ENCODE measurements at places on chromosomes 5 and 9.

- no peak for DNase-seq
Observed at GRCh38 chr9:71767163-71767775, 1.0 kb downstream of the CEMIP2 start.

GRCh38 chr9:26296910-26297572 is 595.6 kb downstream of the CAAP1 start:
- DNase-seq: no peak

- no peak for DNase-seq
Observed at GRCh38 chr9:104980039-104980654, 52.2 kb upstream of the ABCA1 start.

GRCh38 chr5:14238272-14238671 is 95.1 kb downstream of the TRIO start:
- DNase-seq: no peak

GRCh38 chr9:133375116-133375723 is 640 bp downstream of the SURF4 start:
- DNase-seq: no peak

GRCh38 chr9:112430006-112430522 is 50.2 kb downstream of the HSDL2 start:
- no peak for DNase-seq

- no peak for DNase-seq
Observed at GRCh38 chr5:151078490-151079262, 2.2 kb downstream of the TNIP1 start.

GRCh38 chr9:27664121-27664779 is 91.0 kb upstream of the C9orf72 start:
- no peak for DNase-seq

DNA sequence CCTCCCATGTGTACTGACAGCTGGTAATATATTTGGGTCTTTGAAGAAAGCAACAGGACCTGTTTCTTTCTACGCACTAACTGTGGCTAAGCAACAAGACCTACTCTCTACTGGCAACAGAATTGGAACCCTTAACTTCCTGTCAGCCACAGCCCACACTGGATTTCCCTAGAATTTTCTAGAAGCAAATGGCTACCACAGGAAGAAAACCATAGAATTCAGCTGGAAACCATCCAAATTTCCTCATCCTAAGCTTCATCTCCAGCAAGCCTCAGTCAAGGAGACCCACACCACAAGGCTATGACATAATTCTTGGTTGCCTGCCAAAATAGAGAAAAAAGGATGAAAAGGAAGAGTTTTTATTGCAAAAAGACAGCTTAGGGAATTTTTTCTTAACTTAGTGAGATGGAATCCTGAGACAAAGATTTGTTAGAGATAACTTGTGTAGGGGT is 171.8 kb upstream of the TNC start:
- no peak for DNase-seq

DNA sequence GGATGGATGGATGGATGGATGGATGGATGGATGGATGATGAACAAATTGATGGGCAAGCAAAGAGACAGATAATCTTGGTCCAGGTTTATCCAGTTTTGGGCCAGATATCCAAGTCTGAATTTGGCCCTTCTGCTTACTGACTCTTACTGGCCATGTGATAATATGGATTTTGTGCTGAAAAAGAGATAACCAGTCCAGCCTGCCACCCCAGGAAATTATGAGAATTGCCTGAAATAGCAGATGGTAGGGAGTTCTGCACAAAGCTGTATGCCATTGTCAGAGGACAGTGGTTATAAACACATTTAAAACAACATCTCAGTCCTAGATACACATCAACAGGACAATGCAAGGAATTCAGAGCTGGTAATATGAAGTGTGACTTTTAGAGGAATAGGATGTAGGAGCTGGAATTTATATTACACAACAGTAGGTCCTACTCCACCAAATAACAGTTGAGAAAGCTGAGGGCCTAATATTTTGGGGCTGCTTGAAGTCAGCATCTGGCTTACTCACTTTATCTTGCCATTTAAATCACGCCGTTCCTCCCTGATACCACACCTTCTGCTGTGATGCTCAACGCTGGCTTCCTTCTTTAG is 9.0 kb upstream of the FAT2 start:
- DNase-seq: no peak

- DNase-seq: no peak
Observed at GRCh38 chr9:35696520-35697215, 6.9 kb upstream of the TPM2 start.

- no peak for DNase-seq
Observed at GRCh38 chr5:1757511-1757910, 42.1 kb downstream of the MRPL36 start.

GRCh38 chr9:136015656-136016571 is 54.7 kb upstream of the UBAC1 start:
- no peak for DNase-seq

DNA sequence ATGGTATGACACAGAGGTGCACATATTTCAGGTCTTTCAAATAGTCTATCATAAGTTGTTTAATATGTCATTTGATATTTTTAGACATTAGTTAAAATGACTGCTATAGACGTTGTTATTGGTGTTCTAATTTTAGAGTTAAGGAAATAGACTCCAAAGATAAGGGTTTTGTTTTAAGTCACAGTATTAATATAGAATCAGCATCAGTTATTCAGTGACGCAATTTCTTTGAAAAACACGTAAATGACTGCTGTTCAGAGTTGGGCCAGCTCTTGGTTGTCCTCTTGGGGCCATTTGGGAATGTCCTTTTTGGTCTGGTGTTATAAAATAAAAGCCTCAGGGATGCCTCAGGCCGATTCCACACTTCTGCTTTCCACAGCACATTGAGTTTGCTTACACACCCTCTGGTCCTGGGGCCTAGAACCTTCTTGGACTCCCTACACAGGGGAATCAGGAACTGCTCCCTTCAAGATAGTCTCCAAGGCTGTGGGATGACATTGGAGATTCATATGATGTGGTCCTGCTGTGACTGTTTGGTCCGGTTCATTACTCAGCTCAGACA is 14.3 kb downstream of the OTULIN start:
- no peak for DNase-seq

GRCh38 chr5:107338335-107338734 is 332.4 kb downstream of the EFNA5 start:
- no peak for DNase-seq

GRCh38 chr5:31962351-31962751 is 211.8 kb downstream of the GOLPH3 start:
- DNase-seq: no peak

- no peak for DNase-seq
Observed at GRCh38 chr5:133546500-133546899, 65.8 kb downstream of the FSTL4 start.

DNA sequence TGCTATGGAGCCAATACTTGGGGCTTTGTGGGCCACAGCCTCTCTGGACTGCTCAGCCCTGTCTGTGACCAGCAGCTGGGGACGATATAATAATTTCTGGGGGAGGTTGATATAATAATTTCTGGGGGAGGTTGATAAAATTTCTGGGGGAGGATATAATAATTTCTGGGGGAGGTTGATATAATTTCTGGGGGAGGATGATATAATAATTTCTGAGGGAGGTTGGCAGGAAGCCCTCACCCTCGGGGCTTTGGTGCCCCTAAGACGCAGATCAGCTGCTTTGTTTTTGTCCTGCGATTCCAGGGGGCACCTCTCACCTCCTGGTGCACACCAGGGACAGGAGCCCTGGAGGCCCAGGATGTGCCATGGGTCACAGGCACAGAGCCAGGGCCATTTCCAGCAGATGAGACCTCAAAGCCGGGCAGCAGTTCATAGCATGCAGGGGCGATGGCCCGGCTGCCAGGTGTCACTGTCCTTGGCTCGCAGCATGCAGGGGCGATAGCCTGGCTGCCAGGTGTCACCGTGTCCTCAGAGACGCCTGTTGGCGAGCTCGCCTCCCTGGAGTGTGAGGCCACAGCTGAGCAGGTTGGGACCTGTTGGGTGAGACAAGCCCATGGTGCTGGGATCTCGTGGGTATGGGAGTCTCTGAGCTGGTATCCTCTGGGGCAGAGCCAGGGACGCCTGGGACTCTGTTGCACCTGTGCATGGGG is 3.8 kb upstream of the TOR4A start:
- DNase-seq: no peak

DNA sequence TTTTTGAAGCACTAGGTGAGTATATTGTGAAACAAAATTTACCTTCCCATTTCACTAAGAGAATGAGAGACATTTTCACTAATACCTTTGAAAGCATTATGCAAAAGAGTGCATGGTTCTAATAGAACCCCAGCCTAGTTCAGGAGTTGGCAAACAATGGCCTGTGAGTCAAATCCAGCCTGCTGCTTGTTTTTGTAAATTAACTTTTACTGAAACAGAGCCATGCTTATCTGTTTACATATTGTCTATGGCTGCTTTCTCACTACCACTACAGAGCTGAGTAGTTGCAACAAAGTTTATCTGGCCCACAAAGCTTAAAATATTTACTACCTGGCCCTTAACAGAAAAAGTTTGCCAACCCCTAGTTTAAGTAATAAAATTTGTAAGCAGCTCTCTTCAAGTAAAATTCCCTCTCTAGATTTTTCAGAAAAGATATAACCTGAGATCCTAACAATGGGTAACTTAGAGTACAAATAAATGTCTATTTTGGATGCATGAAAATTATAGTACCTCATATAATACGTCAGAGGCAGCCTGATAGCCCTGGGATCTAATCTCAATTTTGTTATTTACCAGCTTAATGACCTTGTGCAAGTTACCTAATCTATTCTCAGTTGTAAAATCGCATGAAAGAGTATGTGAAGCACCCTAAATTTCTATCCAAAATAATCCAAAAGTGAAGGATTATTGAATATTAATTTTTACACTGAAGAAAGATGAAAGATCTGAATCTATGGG is 50.7 kb upstream of the ARL15 start:
- no peak for DNase-seq

- DNase-seq: no peak
Observed at GRCh38 chr5:165665735-165666400, 2160.4 kb downstream of the MAT2B start.

GRCh38 chr5:110705349-110705748 is 21.1 kb downstream of the TMEM232 start:
- no peak for DNase-seq

DNA sequence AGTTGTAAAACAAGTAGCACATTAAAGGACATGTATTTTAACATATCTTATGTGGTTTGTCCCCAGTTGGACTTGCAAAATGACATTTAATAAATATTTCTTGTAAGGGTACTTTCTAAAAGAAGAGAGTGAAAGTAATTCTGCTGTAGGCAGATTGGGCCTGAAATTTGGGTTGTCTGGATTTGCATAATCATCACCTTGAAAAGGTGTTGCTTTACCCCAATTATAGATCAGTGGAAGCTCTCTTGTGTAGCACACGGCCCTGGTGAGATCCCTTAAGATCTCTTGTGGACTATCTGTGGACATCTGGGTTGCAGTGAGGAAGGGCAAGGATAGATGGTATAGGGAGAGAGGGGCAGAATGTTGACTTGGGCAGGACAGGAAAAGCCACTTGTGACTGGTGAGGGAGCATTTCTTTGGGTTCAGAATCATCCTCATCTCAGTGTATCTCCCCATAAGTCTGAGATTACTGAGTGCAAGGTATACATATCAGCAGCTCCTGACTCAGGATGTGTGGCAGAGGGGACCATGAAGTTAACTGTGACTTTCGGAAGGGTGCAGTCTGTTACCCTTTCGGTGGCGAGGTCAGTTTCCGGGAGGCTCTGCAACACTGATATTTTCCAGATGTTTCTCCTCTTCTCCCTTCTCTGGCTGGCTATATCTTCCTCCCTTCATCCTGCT is 2.0 kb upstream of the TNFAIP8 start:
- DNase-seq: no peak
